COR-L47 (cell line): ENCODE measurements at places on chromosomes 12 and 14.

- no peak for DNase-seq
Measured at GRCh38 chr12:82554529-82554928, 132.2 kb upstream of the TMTC2 start.

- DNase-seq: no peak
Measured at GRCh38 chr12:123139926-123140675, 10.8 kb downstream of the PITPNM2 start.

- no peak for DNase-seq
Measured at GRCh38 chr14:55533960-55534359, 46.0 kb upstream of the KTN1 start.

- DNase-seq: no peak
Measured at GRCh38 chr14:31898838-31899528, 178.1 kb upstream of the ARHGAP5 start.

DNA sequence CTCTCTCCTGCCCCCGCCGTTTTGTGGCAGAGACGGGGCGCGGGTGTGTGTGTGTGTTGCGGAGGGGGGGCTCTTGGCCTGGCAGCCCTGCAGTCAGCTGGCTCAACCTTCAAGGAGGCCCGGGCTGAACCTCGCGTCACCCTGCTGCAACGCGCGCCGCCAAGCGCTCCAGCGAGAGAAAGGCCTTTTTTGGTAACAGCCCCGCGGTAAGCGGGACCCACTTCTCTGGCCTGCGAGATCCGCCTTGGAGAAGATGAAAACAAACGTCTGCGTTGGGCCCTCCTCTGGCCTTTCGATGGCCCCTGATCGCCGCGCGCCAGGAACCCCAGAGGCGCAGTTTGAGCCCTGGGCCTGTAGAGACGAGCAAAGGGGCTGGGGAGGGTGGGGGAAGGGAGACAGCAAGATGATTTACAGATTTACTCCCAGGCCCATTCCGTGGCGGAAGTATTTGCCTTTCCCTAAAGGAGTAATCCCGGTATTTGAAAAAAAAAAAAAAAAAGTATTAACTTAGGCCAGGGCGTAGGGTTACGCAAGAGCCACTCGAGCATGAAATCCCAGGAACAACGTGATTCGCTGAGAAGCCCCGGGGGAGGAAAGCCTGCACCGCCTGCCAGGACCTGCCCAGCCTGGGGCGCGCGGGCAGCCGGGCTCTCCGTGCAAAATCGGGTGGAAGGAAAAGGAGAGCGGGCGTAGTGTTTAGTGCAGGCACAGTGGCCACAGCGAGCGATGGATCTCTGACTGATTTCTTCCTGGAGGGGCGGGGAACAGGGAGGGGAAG, 4.5 kb upstream of the IRF2BPL start:
- peak; percentile 81 for DNase-seq

DNA sequence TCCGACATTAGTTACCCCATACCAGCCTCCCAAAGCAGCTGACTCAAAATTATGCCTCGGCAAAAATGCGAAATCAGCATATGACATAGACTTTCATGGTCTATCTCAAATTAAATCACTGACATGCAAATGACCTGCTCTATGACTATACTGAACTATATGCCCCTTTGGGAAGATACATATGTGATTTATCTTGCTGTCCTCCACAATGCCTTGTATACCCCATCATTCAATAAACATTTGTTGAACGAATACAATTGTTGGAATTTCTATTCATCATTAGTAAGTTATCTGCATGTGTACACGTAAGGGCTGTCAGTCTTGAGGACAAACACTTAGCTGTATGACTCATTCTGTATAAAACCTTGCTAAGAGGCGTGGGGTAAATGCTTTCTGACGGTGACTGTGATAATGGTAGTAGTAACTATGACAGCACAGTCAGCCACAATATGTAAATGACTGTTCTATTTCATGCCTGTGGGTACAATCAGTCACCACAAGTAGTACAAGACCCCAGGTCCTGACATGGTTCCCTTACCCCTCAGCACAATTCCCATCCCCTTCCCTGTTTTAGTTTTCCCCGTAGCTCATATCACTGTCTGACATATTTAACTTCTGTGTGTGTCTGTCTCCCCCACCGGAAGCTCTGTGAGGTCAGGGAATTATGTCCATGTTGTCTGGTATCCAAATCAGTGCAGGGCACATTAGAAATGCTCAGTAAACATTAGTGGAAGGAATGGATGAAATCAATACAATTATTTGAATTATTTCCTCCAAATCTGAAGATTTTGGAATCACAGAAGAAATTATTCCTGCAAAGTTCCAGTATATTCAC, 42.8 kb downstream of the STXBP6 start:
- no peak for DNase-seq

DNA sequence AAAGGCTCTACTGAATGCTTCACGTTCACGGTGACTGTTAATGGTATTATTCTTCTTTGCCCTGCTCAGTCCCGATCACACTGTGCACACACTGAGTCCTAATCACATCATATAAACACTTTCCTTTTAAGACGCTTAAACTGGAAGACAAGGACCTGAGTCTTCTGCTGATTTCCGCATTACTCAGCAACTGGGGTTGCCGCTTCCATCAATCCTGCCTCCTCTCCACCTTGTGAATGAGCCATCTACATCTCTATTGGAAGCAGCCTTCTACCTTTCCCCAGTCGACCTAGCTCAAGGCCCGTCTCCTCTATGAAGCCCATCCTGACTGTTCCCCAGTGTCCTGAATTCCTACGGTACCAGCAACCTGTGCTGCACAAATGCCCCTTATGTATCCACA, 104.7 kb downstream of the NCOR2 start:
- no peak for DNase-seq

- DNase-seq: no peak
Measured at GRCh38 chr14:103151270-103151945, 28.1 kb downstream of the TNFAIP2 start.

DNA sequence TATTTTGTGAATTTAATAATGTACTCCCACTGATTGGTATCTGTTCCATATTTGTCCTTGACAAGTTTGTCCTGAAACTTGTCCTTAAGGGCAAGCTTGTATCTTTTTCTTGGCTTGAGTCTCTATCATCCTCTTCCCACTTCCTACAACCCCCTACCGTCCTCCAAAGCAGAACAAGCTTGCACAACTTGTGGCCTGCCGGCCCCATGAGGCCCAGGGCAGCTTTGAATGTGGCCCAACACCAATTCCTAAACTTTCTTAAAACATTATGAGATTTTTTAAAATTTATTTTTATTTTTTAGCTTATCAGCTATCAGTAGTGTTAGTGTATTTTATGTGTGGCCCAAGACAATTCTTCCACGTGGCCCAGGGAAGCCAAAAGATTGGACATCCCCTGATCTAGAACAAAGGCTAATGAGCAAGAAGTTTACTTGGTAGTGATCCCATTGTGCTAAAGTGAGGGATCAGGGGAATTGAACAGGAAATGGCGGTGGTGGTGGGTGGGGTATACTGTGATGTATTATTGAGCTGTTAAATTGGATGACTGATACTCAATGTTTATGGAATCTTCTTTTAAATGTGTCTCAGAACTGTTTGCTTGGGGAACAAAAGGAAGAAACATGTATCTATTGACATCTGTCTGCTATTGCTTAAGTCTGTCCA, 37.8 kb downstream of the TMX1 start:
- DNase-seq: no peak

DNA sequence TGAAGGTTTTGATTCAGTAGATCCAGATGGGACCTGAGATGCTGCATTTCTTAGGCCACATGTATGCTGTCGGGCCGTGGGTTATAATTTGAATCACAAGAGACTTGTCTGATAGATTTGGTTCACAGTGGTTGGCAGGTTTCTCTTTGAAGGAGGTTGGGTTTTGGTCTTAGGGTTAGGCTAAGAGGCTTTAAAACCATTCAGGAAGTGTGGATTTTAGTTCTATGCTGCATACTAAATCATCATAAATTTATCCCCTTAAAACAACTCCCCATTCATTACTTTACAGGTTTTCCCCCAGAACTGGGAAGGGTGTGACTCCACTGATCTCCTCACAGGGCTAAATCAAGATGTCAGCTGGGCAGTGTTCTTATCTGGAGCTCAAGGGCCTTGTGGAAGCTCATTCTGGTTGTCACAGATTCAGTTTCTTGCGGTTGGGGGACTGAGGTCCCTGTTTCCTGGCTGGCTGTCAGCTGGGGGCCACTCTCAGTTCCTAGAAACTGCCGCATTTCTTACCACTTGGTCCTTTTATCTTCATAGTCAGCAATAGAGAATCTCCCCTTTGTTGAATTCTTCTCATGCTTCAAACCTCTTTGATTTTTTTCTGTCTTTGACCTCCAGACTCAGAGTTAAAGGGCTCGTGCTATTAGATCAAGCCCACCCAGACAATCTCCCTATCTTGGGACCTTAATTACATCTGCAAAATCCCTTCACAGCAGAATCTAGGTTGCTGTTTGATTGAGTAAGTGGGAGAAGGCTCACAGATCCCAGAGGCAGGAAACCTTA, 20.6 kb upstream of the PCNX1 start:
- no peak for DNase-seq

DNA sequence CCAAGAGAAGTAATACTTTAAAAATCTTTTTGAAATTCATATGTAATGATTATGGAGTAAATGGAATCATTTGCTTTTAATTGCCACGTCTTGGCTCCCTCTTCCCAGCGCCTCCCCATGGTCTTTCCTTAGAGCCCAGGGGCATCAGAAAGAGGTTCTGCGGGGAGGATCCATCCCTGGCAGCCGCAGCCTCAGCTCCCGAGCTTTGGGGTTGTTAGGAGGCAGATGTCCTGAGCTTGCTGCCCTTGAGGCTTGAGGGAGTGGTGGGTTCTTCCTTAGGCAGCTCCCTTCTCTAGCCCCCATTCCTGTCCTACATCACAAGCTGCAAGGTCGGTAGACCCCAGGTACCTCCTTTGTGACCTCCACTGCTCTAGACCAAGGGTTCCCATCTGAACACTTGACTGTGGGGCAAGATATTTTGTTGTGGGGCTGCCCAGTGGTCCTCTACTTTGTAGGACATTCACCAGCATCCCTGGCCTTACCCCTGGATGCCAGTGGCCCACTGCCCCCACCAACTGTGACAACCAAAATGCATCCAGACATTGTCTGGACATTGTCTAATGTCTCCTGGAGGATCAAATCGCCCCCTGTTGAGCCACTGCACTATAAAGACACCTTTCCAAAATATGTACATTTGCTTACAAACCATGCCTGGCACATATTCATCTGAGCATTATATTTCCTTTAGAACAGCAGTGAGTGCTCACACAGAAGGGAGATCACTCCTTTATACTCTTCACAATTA, 6.3 kb downstream of the PPP2R5C start:
- DNase-seq: no peak

DNA sequence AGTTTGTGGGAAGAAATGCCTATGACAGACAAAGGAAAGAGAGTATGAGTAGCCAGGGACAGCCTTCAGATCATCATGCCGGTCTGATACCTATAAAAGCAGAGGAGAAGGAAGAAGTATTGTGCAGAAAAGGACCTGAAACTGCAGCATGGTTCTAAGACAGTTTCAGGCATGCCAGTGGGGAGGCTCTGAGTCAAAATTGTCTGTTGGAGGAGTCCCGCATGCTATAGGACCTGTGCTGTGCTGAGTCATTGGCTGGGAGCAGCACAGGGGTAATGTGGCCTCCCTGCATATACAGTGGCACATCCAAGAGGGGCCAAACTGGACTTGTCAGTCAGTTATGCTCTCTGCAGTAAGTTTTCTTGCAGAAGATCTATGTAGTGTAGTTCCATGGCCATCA, 40.7 kb downstream of the NEUROD4 start:
- no peak for DNase-seq

GRCh38 chr14:86310611-86311010, 780.7 kb downstream of the FLRT2 start:
- DNase-seq: no peak

DNA sequence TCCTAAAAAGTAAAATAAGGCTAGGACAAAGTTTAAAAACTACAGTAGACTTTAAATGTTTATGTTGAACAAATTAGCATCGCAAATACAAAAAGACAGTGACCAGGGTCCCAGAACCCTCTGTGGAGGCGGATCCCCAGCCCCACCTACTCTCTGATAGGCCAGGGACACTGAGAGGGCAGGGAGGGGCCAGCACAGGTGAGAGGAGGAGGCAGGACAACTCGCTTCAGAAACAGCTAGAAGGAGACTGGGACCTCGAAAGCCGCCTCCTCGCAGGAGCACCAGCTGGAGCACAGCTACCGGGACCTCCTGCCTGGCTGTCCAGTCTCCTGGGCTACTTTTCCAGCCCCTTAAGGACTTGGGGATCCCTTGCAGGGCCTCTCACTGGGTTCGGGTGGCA, 992 bp downstream of the DNAH10 start:
- DNase-seq: no peak

DNA sequence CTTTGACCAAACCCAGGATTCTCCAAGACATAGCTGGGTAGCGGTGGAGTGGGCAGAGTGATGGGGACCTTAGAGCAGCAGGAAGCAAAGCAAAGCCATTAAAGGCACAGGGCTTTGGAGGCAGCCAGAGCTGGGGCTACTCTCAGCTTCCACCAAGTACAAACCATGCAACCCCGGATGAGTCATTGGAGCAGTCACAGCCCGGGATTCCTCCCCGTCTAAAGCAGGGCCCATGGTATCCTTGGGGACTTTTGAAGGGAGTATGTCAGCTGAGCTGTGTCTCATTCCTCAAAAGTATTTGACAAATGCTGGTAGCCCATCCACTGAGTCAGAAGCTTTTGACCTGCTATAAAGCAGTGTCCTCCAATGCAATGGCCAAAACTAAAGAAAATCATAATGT, 9.7 kb upstream of the IFI27 start:
- no peak for DNase-seq

- DNase-seq: no peak
Measured at GRCh38 chr12:130975116-130975515, 21.4 kb downstream of the ADGRD1 start.

DNA sequence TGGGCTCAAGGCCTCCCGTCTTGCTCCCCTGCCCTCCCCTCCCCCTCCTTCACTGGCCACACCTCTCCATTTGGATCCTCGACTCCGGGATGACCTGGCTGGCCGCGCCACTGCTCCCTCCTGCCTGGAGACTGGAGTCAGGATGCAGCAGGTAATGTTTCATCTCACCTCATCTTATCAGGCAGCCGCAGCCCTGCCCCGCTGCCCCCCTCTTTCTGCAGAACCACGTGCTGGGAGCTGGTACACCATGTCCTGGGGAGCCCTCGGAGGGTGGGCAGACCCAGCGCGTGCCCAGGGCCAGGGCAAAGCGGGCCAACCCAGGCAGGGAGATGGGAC, 31.1 kb downstream of the BEGAIN start:
- DNase-seq: no peak

GRCh38 chr12:131444220-131445164, 266.4 kb upstream of the SFSWAP start:
- DNase-seq: no peak

DNA sequence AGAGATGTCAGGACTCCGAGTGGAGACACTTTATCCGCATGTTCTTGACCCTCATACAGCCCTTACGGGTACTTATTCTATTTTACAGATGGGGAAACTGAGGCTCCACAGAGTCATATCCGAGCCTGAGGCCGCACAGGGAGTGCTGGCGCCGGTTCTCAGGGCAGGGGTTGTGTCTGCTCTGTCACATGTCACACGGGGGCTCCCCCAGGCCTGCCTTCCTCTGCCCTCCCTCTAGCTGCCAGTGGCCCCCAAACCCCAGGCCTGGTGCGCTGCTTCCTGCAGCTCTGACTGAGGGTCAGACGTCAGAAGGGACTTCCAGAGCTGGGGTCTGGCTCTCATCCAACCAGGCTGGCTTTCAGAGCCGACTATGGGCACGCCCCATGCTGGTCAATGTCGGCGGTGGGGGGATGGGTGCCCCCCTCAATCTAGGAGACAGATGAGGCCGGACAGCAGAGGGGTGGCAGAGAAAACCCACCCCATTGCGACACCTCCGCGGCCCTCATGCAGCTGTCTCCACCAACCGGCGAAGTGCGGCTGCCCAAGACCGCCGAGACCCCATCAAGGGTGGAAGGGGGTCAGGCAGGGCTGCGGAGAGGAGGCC, 811 bp upstream of the INF2 start:
- DNase-seq: peak; percentile 33
